ENCODE measurements at places on chromosomes 6 and 20.

DNA sequence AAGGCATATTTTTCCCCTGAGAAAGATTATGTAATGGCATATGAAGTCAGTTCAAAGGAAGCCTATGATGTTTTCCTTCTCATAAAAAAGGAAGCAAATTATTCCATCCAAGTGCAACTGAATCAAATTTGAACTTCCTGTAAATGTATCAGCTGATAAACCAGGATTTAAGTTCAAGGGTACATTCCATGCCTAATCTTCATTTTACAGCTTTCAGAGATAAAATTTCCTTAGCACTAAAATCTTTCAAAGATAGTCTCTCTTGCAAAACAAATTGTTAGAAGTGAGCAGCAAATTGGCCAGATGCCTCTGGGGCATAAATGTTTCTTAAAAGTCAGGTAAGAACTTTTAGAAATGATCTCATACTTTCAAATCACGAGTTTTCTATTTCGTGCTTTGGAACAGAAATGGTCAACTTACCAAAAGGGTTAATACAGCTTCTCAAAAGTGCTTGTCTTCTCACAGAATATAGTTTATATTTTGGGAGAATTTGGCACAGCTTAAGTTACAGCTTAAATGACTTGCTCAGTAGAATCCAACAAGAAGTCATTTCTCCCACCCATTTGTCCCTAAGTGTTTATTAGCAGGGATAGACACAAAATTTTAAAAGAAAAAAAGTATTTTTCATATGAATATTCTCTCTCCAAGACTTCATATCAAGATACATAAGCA, 2.7 kb upstream of the TCF21 start:
- DNase-seq, result no peak

DNA sequence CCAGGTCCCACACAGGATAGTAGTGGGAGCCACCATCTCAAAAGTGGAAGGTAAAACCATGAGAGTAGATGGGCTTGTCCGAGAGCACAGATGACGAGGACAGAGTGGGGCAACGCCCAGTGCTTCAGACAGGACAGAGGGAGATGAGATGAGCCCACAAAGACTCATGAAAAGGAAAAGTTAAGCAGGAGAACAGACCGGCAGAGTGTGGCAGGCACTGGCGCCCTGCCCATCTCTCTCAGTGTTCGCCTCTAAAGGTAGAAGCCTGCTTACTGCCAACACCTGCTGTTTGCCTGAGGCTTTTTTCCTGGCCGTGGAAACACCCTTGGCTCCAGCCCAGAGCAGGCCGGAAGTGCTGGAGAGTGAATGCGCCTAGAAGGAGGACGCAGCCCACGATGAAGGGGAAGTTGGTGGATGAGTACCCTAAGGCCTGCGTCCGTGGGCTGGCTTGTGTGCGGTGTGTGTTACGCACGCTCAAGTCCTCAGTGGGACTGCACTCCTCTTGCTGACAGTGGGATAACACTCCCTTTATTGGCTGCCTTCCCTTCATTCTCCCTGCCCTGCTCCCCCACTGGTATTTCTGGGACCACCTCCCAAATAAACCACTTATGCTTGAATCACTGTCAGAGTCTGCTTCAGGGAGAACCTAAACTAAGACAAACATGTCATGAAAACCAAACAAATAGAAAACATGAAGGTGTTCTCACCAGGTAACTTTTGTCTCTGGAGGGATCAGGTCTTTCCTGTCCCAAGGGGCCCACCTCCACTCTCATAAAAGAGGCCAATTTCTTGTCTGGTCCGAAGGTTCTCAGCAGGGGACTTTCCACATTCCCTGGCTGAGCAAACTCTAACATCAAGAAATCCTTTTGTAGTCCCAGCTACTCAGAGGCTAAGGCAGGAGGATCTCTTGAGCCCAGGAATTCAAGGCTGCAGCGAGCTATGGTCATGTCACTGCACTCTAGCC, 9.1 kb upstream of the FOXP4 start:
- no peak for DNase-seq

DNA sequence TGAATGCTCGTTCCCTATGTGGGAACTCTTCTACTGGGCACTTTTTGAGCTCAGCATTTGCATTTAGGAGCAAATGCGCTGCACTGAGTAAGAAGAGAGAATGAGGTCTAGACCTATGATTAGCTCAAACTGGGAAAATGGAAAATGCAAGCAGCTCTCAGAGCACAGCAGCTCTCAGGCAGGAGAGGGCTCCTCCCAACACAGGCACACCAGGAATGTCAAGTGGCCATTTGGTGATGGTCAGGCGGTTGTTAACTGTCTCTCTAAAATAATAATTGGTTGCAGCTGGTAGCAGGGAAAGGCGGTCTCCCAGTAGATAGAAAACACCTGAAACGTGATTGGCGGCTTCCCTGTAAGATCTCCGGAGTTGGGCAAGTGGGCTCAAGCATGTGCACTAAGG, 162.0 kb upstream of the ECI2 start:
- no peak for DNase-seq

DNA sequence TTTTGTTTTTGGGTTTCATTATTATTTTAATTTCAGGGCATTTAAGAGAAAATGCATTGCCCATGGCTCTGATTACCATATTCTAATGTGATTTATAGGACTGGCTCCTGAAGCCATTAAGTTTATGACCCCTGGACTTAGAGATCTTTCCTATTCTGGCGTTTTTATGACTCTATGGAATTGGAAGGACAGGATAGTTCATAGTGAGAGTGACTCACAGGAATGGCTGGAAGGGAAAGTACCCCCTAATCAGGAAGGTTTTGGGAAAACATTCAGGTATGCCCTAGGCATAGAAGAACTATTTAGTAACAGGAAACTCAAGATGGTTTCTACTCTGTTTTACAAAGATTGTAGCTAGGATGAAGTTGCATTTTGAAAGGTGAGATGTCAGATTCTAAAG, 108.6 kb upstream of the SLC2A12 start:
- no peak for DNase-seq

DNA sequence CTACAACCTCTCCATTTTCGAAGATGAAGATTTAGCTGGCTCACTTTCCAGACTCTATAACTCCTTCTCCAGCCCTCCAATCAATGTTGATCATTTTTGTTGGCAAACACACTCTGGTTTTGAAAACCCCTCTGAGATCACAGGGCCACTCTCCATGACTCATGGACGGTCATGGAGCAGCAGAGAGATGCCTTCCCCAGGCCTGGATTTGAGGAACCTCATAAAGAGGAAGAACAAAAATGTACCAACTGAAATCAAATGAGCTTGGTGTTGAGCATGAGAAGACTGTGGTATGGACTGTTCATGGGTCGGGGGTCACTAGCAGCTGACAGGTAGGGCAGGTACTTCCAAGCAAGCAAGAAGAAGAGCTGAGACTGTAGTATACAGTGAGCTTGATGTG, 112.8 kb upstream of the INSM1 start:
- no peak for DNase-seq

GRCh38 chr20:38472513-38473366, at the start of gene RALGAPB:
RALGAPB (plus strand) TSS chr20:38472843; CDS start chr20:38488433, 15,590 bp downstream.
- DNase-seq, result peak; percentile 96

GRCh38 chr6:69795469-69796072, 1.2 kb downstream of the LMBRD1 start:
- DNase-seq, result no peak

- DNase-seq, result peak; percentile 51
Measured at GRCh38 chr6:42402184-42402583, 49.5 kb downstream of the TRERF1 start.

DNA sequence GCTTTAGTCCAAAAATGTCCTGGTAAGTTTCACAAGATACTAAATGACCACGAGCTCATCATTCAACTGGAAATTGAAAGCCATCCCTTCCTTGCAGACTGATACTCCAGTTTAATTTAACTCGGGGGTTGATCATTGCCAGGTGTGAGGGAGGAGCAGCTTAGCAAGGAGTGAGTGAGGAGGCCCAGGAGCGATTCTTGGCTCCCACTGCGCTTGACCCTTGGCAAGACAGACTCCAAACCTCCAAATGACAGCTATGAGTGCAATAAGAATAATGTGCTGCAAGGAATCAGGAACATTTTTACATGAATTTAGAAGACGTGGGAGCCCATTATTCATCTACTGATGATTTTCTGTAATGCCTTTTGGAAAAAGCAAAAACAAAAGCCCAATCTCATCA, 64.9 kb downstream of the LAMA4 start:
- DNase-seq, result no peak

DNA sequence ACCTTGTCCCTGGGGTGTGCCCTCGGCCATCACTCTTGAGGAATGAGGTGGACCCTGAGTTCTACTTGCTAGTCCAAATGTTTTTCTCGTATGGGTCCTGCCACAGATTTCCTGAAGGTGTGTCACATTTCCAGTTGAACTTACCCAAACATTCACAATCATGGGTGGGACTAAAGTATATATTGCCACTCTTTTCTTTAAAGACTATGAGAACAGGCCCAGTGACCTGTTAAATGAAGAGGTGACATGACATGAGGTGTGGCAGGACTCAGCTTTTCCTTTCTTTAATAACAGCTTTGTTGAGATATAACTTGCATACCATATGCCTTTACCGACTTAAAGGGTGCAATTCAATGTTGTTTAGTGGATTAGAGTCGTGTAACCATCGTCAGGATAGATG, 177.2 kb upstream of the EXOC2 start:
- no peak for DNase-seq

- no peak for DNase-seq
Measured at GRCh38 chr6:39452306-39453145, 130.0 kb upstream of the KCNK16 start.

DNA sequence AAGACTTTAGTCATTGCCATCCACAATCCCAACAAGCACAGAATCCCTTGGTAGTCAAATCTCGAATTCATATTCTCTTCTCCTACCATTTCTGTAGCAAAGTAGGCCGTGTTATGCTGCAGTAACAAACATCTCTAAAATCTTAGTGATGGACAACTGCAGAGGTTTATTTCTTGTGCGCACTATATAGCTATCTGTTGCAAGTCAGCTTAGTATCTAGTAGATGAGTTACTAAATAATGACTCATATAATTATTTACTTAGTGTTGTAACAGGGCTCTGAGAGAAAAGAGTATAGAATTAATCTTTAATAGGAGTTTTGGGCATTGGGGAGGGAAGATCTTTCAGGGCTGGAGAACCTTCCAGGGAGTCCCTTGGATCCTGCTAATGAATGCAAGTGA, 73.3 kb downstream of the CAP2 start:
- no peak for DNase-seq

DNA sequence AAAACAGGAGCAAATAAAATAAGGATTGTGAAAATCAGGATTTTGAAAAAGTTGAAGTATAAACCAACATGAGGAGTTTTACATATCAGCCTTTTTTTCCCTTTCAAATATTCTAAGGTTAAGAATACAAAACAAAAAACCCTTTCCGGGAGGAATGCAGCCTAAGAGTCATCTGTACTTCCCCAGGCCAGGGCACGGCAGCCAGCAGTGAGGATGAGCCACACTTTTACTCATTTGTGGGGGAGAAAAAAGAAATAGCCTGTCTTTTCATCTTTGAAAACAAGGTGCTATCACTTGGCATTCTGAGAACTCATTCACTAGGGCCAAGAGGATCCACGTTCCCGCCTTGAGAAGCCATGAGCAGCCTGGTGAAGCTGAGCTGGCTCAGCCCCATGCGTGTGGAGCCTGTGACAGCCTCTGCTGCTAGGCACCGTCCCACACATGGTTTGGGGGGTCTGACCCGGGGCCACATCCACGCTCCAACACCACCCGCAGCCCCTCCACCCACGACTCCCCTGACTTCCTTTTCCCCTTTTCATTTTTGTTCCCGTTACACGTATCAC, 11.2 kb downstream of the SLC22A1 start:
- DNase-seq, result no peak

- DNase-seq, result no peak
Measured at GRCh38 chr20:24309596-24309995, 159.8 kb upstream of the SYNDIG1 start.

DNA sequence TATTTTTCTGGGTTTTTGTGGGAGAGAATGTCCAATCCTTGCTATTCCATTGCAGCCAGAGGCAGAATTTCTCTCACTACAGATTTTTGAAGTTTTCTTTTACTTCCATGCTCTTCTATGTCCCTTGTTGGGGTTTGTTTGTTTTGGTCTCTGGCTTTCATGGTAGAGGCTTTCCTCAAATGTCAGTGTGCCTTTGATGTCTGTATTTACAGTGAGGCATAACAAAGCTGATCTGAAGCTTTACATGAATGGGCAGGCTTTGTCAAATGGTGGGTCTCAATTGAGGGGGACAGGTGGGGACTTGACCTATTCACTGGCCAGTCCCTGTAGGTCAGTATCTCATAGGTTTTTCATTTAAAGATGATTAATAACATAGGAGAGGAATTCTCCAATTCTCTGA, 8.6 kb upstream of the CARMIL1 start:
- DNase-seq, result no peak

GRCh38 chr6:5514353-5514752, 253.0 kb downstream of the FARS2 start:
- DNase-seq, result no peak

DNA sequence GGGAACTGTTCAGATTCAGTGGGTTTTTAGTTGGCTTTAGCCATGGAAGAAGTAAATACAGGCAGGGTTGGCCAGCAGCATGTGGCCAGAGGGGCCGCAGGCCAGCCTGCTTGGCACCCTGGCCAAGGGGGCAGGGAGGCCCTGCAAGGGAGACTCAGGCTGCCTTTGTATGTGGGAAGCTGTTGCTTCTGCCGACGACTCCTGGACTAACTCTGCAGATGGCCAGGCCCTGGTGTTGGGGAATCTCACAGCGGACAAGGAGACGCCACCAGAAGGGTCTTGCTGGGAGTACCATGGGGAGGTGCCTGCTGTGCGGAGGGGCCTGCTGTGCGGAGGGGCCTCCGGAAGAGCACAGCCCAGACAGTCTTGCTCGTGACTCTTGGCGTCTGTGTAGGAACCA, 25.2 kb downstream of the PYGB start:
- no peak for DNase-seq

DNA sequence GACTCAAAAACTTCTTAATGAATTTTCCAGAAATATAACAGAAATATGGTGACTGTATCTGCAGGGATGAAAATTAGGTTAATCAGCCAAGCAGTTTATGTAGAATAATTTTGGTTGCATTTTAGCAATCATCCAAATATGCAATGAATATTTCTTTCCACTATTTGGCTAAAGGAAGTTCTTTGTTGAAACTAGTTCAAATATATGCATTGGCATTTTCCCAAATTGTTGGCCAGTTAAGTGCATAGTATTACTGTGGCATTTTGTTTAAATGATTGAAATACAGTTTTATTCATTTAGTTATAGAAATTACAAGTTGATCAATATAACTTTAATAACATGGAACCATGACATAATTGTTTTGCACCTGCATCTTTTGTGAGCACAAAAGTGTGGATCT, 115.5 kb downstream of the DOK5 start:
- no peak for DNase-seq

- no peak for DNase-seq
Measured at GRCh38 chr6:125732398-125732797, 17.0 kb upstream of the HEY2 start.

DNA sequence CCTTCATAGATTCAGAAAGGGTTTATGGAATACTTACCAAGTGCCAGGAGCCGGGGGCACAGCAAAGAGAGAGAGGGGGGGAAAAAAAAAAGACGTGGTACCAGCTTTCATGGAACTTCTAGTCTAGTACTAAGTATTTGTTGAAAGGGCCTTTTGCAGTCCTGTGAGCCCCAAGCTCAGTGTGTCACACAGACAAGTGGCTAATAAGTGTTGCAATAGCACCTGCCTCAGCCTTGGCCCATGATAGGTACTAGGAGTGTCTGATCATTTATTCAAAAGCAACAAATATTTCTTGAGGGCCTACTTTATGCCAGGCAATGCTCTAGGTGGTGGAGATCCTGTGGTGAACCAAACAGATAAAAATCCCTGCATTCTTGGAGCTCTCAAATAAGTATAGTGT, 7.9 kb downstream of the MYLK2 start:
- DNase-seq, result no peak

- DNase-seq, result no peak
Measured at GRCh38 chr6:9523462-9523861, 891.4 kb downstream of the TFAP2A start.

- no peak for DNase-seq
Measured at GRCh38 chr6:11632231-11632630, 94.7 kb downstream of the TMEM170B start.
